Thymus (tissue), 14 donors: ENCODE measurements at places on chromosomes 13 and 19.

DNA sequence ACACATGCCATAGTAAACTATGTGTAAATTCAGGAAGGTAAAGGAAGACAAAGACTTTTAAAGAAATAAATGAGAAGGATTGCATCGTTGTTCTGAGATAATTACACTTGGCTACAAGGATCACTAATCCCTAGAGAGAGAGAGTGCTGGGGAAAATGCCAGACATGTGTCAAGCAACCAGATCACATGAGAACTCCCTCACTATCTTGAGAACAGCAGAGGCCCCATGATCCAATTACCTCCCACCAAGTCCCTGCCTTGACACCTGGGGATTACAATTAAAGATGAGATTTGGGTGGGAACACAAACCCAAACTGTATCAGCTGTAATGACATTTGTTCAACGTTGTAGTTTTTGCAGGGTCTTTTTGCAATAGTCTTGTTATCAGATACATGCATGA is 1600.9 kb upstream of the MIR17HG start:
- no peak for DNase-seq

DNA sequence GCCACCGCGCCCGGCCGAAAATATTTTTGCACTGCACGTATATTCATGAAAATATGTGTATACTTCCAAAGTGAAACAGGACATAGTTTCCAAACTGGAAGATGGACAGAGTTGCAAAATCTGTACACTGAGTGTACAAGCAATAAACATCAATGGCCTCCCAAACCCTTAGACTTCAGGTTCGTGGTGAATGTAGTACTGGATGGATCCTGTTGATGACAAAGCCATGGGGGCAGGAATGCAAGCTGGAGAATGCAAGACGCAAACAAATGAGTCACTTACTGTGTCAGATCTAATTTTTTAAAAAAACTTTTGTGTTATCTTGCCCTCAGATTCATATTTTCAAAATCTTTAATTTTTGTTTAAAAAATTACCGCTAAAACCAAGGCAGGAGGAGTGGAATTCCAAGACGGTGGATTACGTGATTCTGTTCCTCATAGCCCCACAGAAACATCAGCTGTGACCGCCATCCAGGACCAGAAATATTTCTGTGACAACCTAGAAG is 12.7 kb upstream of the LILRA2 start:
- no peak for DNase-seq

- DNase-seq: no peak
Measured at GRCh38 chr13:50322006-50322405, 306.8 kb downstream of the KCNRG start.

GRCh38 chr19:45385392-45386221 is 15.2 kb upstream of the ERCC2 start:
- DNase-seq: no peak

- no peak for DNase-seq
Measured at GRCh38 chr13:44234566-44234965, 139.1 kb upstream of the SERP2 start.

GRCh38 chr19:17370026-17370587 is 7.0 kb downstream of the PLVAP start:
- DNase-seq: no peak

DNA sequence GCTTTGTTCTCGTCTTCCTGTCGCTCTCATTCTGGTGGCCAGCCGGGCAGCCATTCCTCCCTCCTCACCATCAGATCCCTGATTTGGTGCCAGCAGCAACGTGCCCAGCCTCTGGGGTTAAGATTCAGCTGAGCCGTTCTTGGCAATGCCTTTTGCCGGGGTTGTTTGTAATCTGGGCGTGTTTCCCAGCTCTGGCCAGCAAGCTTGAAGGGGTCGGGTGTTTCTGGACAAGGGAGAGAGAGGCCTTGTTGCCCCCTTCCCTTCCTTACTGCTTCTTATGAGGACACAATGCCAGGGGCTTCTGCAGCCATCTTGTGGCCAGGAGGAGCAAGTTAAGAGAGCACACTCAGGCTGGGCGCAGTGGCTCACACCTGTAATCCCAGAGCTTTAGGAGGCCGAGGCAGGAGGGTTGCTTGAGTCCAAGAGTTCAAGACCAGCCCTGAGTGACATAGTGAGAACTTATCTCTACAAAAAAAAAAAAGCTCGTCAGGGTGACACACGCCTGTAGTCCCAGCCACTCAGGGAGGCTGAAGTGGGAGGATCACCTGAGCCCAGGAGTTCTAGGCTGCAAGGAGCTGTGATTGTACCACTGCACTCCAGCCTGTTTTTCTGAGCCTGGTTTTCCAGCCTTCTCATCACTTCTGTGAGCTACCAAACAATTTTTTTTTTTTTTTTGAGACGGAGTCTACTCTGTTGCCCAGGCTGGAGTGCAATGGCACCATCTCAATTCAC is 10.7 kb upstream of the CRTC1 start:
- no peak for DNase-seq

DNA sequence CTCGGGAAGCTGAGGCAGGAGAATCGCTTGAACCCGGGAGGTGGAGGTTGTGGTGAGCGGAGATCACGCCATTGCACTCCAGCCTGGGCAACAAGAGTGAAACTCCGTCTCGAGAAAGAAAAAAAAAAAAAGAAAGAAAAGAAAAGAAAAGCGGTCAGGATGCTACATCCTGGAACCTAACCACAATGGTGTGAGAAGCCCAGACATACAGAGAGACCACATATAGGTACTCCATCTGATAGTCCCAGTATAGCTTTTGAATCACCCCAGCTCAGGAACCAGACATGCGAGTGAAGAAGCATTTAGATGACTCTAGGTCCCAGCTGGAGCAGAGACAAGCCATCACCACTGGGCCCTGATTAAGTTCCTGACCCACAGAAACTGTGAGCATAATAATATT is 3.2 kb downstream of the IFNL1 start:
- DNase-seq: no peak

GRCh38 chr13:52775511-52775910 is 35.9 kb upstream of the CNMD start:
- DNase-seq: no peak

GRCh38 chr13:51222037-51222685 is at the start of gene FAM124A:
TSS of gene FAM124A (plus strand) at chr13:51222398. CDS start at chr13:51222502, 104 bp downstream.
- peak; percentile 31 for DNase-seq

DNA sequence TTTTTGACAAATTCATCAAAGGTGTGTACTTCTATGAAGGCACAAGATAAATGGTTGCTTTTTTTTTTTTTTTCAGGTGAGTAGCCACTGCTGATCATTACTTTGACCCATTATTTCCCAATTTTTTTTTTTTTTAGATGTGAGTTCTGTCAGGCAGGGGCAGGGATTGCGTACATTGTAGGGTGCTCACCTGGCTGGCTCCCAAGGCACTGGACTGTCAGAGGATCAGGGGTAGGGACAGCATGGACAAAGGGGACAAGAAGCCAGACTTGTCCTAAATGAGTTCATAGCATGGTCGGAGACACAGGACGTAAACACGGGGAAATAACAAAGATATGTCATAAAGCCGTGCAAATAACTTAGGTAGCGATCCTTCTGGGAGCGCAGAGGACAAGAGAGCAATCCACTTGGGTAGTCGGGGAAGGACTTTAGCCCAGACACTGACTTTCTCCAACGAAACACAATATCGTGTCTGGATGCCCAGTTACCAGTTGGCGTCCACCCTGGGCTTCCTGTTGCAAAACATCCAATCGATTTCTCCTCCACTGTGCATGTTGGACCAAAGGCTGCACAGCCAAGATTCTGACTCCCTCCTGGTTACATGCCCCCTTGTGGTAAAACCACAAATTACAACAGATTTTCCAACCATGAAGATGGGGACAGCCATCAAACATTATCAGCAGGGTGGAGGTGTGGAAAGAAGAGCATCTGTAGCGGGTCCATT is 27.5 kb upstream of the KATNAL1 start:
- DNase-seq: no peak

- DNase-seq: no peak
Measured at GRCh38 chr13:101455863-101456262, 3.4 kb downstream of the ITGBL1 start.

DNA sequence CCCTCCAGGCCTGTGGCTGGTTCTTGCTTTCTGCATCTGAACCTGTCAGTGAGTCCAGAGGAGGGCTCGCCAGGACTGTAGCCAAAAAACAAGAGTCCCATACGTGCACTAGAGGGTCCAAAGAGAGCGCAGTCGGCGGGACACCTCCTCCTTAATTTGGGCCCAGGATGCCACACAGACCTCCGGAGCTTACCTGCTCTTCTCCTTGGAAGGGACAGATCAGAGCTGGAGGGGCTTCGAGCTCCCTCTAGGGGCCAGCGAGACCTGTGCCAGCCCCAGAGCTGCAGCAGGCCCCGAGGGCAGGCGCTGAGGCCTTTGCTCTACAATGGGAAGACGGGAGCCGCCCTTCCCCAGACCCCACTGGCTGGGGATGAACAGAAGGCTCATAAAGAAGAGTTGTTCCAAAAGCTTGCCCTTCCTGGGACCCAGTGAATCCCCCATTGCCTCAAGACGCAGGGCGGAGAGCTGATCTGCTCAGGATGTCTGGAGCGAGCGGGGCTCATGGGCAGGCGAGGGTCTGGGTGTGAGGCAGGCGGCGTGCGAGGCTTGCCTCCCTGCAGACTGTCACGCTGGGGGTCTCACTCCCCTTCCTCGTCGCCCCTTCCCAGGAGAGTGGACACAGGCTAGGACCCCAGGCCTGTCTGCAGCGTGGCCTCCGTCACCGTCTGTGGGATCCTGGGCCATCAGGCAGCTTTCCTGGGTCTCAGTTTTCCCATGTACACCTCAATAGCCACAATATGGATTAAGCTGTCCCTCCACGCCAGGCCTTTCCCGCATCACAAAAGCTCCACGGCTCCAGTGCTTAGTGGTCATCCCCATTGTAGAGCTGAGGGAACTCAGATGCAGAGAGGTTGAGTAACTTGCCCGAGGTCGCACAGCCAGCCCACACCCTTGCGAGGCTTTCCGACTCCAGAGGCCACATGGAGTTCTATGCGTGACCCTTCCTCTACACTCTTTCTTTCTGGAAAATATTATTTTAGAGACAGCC is 46.9 kb upstream of the VSTM2B start:
- no peak for DNase-seq

DNA sequence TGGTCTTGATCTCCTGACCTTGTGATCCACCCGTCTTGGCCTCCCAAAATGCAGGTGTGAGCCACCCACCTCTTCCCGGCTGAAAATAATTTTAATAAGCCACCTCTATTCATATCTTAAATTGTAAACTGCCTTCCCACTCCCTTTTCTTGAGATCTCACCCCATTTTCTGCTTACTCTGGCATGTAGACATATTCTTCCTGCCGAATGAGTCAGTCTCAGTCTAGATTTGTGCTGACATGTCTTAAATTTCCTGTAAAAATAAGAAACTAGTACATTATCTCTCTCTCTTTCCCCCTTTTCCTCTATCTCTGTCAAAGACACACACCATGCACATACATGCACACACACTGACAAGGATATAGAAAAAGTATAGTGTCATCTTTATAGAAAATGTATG is 60.9 kb downstream of the THSD1 start:
- DNase-seq: no peak

- DNase-seq: no peak
Measured at GRCh38 chr13:76942363-76942762, 5.9 kb upstream of the ACOD1 start.

- DNase-seq: no peak
Measured at GRCh38 chr13:36166046-36166445, 34.9 kb upstream of the DCLK1 start.

GRCh38 chr19:37691881-37692504 is 27.6 kb downstream of the ZNF607 start:
- DNase-seq: peak; percentile 79

- no peak for DNase-seq
Measured at GRCh38 chr19:14871619-14872230, 14.2 kb downstream of the OR7A17 start.

GRCh38 chr19:9485140-9485539 is 13.3 kb downstream of the ZNF560 start:
- no peak for DNase-seq

- no peak for DNase-seq
Measured at GRCh38 chr19:27676877-27677276, 1536.1 kb downstream of the UQCRFS1 start.

DNA sequence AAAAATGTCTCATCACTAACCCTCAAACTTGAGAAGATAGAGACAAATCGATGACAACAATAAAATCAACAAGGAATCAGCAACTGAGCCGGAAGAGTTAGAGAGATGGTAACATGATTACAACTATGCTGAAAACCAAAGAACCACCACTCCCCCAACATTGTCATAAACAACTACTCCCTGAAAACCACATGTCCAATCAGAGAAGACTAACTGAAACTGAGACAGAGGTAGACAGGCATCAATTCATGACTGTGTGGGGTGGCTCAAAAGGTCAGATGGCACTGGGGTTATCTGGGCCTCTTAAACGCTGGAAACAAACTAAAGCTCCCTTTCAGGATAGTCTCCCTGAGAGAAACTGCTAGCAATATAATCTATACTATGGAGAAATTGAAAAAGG is 488.8 kb downstream of the KCTD12 start:
- DNase-seq: no peak

DNA sequence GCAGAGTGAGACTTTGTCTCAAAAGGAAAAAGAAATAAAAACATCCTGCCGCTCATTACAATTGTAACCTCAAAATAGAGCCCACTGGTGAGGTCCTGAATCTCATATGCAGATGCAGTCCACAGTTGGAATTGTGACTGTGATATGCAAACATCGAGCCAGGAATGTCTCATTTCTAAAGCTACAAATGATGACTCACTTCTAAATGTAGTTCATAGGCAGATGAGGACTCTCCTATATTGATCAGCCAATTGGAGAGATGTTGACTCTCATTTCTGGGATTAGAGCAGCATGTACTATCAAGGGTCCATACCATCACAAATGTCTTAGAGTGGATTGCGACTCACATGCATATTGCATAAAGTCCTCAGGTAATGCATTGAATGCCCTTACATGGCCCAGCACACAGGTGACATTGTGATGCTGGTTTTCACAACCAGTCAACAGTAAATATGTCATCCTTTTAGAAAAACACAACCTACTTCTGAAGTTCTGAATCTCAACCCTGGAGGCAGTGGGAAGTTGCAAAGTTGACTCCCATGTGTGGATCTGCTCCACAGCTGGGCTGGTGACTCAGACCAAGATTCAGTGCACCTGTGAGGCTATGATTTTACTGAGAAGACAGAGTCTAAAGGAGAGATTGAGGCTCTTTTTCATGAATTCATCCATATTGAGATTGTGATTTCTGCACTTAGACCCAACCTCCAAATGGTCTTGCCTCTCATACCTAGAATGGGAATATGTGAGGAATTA is 16.9 kb upstream of the ZNF254 start:
- no peak for DNase-seq

GRCh38 chr19:40443131-40443999 is 770 bp downstream of the SERTAD3 start:
- DNase-seq: peak; percentile 100

DNA sequence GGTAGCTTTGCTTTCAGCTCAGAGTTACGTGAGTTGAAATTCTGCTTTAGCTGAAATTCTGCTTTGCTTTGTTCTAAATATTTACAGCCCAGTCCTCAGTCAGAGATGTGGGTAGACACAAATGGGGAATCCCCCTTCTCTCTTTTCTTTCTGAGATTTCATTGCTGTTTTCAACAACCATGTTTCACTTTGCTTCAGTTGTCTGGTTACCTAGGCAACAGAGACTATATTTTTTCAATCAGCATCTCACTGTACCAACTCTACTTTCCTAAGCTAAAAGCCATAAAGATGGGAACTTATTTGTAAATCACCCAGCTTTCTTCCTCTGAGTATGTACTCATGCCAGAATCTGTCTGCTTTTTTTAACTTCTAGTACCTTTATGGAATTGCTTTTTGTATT is 509.0 kb downstream of the OLFM4 start:
- no peak for DNase-seq

- no peak for DNase-seq
Measured at GRCh38 chr19:45972081-45972946, 1.4 kb downstream of the NOVA2 start.
